ENCODE measurements at places on chromosomes 11 and 22. TPM values are rescaled to one million over a fixed set of nuclear protein-coding genes. Genes with fewer than 3 reads are reported as not detected.

Gene CBY1
- total RNA-seq = 16.5 TPM

DNA sequence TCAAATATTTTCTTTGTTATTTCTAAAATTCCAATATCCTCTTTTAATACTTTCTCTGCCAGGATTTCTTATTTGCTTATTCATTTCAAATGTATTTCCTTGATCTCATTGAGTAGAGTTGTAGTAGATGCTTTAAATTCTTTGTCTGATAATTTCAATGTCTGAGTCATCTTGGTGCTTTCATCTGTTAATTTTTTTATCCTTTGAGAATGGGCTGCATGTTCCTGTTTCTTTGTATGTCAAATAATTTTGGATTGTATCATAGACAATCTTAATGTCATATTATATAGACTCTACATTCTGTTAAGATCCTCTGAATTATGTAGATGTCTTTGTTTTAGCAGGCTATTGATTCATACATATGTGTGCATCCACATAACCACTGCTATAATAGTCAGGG lies 57.5 kb downstream of the MYEOV start:
- no peak for DNase-seq
- no peak overlapping the region for H3K4me3 ChIP-seq
- H3K4me1 ChIP-seq = peaks cover 5% of the 10 kb centered on the region
- H3K27ac ChIP-seq = no peak overlapping the region

DNA sequence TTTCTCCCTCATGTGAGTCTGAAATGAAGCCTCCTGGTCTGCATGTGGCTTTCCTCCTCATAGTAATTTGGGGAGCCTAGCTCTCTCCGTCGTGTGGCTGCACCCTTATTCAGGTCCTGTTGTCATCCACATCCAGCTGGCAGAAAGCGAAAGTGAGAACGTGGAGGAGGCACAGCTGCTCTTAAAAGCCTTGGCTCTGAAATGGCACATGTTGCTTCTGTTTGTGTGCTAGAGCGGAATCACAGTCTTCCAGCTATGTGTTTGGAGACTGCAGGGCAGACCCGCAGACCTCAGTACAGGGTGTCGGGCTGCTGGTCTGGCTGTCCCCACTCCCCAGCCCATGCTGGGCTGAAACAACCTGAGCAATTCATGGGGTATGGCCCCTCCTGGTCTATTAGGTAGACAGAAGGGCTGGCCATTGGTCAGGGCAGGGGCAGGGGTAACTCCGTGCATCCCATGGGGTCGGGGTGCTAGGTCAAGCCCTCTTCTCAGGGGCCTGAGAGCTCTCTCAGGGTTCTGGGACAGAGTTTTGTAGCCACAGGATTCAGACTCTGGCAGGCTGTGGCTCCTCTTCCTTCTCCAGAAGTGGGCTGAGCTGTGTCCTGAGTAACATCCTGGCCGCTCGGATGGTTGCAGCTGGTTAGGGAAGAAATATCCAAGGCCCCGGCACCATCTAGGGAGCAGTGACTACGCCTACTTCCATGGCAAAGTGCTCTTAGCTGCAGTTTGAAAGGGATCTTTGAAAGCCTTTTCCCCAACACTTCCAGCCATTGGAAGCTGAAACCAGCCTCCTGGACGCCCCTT lies 50.6 kb downstream of the C11orf96 start:
- H3K27ac ChIP-seq = no peak overlapping the region
- H3K4me1 ChIP-seq = no peaks in the 10 kb centered on the region
- H3K27me3 ChIP-seq = no peaks in the 10 kb centered on the region
- H3K36me3 ChIP-seq = no peaks in the 10 kb centered on the region
- DNase-seq = peak; percentile 26

GRCh38 chr11:119739975-119740374 lies 11.0 kb upstream of the NECTIN1 start:
- peaks cover 31% of the 10 kb centered on the region for H3K4me1 ChIP-seq
- H3K4me3 ChIP-seq = no peak overlapping the region
- H3K27me3 ChIP-seq = no peaks in the 10 kb centered on the region
- no peaks in the 10 kb centered on the region for H3K36me3 ChIP-seq
- peak overlapping the region; percentile 54 for H3K27ac ChIP-seq

Gene SPI1
- total RNA-seq = 10.9 TPM

GRCh38 chr11:898143-898511 lies 12.5 kb downstream of the CHID1 start:
- no peak for DNase-seq
- H3K4me3 ChIP-seq = no peak overlapping the region
- H3K36me3 ChIP-seq = peaks cover 37% of the 10 kb centered on the region
- no peak overlapping the region for H3K27ac ChIP-seq

DNA sequence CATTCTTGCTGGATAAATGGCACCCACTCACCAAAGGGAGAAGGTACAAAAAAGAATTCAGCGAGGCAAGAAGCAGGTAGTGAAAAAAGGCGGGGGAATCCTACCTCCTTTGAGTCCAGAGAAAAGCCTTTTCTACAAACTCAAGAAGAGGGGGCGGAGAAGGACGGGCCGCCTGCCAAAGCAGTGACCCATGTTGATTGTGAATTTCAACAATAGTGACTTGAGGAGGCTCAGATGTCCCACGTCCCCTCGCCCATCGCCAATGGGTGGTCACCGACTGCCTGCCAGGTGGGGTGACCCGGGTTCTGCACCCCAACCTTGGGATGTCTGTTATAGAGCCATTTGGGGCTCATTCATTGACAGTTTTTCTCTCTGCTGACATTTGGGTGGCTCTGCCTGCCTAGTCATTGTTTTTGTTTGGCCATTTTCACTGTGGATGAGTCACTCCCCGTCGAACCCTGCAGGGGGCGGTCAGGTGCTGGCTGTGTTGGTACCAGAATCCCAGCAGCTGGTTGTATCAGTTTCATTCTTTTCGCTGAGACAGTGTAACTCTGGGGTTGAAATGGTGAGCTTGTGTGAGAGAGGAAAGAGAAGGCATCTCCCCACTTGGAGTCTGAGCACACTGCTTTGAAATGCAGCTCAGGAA lies 163.4 kb upstream of the NCAM1 start:
- H3K27me3 ChIP-seq = no peaks in the 10 kb centered on the region
- no peaks in the 10 kb centered on the region for H3K4me1 ChIP-seq
- H3K36me3 ChIP-seq = no peaks in the 10 kb centered on the region
- H3K4me3 ChIP-seq = no peak overlapping the region

All from body of pancreas (tissue), 4 donors.